ENCODE measurements at places on chromosomes 1 and 21. TPM values are rescaled to one million over a fixed set of nuclear protein-coding genes. Genes with fewer than 3 reads are reported as not detected.

AKNAD1 gene
- 2.8 TPM for total RNA-seq

RAB42 gene
- total RNA-seq = 3.0 TPM

KPRP gene
- total RNA-seq = not detected

NES gene
- total RNA-seq = 48.7 TPM

ATXN7L2 gene
- 5.5 TPM for total RNA-seq

WNT4 gene
- total RNA-seq = 11.3 TPM

TSPAN2 gene
- total RNA-seq = 46.6 TPM

DISP3 gene
- total RNA-seq = 10.8 TPM

G0S2 gene
- total RNA-seq = 2.1 TPM

FLG2 gene
- total RNA-seq = not detected

SCYL3 gene
- total RNA-seq = 8.5 TPM

SLC16A4 gene
- 5.8 TPM for total RNA-seq

AMY2A gene
- not detected for total RNA-seq

CDC14A gene
- 8.3 TPM for total RNA-seq

HAO2 gene
- total RNA-seq = not detected

GBP1 gene
- total RNA-seq = 0.69 TPM

LRRC38 gene
- total RNA-seq = 0.46 TPM

MIXL1 gene
- not detected for total RNA-seq

SLC6A9 gene
- 18.0 TPM for total RNA-seq

EVA1C gene
- total RNA-seq = 2.1 TPM

HENMT1 gene
- 37.8 TPM for total RNA-seq
